Activated naive CD8-positive, alpha-beta T cell treated with anti-CD3 and anti-CD28 coated beads, Interleukin-2, amount 50 U/mL, for 24 hours (primary cell): ENCODE measurements at places on chromosomes 12 and 14.

DNA sequence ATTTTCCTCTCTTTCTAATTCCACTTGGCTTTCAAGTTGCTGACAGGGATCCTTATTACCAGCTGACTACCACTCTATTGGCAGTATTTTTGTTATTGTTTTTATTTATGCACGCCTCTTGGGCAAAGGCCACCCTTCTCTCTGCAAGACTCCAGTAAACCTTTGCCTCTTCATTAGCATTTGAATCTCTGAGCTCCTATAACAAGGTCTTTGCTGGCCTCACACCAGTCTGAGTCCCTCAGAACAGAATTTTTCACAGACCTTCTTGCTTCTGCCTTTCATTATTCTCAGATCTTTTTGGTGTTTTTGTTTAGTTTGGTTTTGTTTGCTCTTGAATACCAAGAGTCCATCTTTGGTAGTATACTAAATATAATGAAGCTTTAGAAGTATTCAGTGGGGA lies 145.9 kb downstream of the PDZRN4 start:
- H3K27ac ChIP-seq = no peak overlapping the region
- no peaks in the 10 kb centered on the region for H3K4me1 ChIP-seq
- DNase-seq = no peak
- H3K27me3 ChIP-seq = no peaks in the 10 kb centered on the region
- H3K36me3 ChIP-seq = no peaks in the 10 kb centered on the region
- H3K4me3 ChIP-seq = no peak overlapping the region

GRCh38 chr14:34436960-34437728 lies 24.9 kb downstream of the SPTSSA start:
- no peak overlapping the region for H3K27ac ChIP-seq
- no peak overlapping the region for H3K4me3 ChIP-seq
- H3K36me3 ChIP-seq = peaks cover 3% of the 10 kb centered on the region
- no peaks in the 10 kb centered on the region for H3K27me3 ChIP-seq
- peaks cover 11% of the 10 kb centered on the region for H3K4me1 ChIP-seq

DNA sequence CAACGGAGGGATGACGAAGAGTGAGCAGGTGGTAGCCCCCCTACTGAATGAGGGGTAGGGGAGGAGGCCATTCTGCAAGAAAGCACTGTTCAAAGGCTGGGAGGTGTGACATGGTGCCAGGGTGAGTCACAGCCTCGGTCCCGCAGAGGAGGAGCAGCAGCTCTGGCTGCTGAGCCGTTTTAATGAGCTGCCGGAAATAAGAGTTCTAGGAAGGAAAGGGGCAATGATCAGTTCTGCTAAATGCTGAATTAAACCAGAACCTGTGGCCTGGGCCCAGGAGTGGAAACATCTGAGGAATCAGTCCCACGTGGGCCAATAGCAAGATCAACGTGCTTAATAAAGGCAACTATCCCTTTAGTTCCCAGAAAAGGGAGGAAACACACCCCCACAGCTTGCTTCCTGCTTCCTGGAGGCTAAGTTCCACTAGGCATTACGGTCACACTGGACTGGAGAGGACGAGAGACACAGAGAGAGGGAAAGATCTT lies 3.6 kb downstream of the ABCD4 start:
- no peaks in the 10 kb centered on the region for H3K27me3 ChIP-seq
- H3K36me3 ChIP-seq = peaks cover 9% of the 10 kb centered on the region
- H3K4me3 ChIP-seq = no peak overlapping the region
- H3K27ac ChIP-seq = peak overlapping the region; percentile 9

DNA sequence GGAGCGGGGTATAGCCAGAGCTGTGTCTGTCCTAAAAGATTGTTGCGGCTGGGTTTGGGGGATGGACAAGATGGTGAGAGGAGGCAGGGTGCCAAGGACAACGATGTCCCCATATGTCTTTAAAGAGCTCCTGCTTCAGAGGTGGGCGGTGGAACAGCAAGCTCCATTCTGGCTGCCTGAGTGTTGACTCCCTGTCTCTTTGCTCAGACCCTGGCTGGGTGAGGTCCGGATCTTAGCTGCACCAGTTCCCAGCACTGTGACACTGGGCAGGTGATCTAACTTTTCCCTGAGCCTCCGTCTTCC lies 8.3 kb upstream of the WSCD2 start:
- H3K27ac ChIP-seq = no peak overlapping the region
- no peak overlapping the region for H3K4me3 ChIP-seq
- peaks cover 26% of the 10 kb centered on the region for H3K27me3 ChIP-seq
- no peak for DNase-seq
- H3K4me1 ChIP-seq = peaks cover 3% of the 10 kb centered on the region
- H3K36me3 ChIP-seq = no peaks in the 10 kb centered on the region

DNA sequence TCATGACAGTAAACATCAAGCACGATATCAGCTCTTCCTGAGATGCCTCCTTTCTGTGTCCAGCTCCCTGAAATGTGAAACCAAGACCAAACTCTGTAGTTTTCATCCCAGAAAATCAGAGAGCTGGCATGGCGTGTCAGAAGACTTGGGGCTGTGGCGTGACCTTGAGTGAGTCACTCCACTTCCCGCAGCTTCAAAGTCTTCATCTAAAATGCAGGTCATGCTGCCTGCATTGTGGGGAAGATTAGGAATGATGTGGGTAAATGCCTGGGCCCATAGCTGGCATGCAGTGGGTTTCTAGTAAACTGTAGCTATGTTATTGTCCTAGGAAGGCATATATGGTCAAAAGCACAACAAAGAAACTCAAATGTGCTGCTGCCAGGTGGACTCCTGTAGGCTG lies 28.8 kb downstream of the OAS2 start:
- H3K4me3 ChIP-seq = no peak overlapping the region
- H3K36me3 ChIP-seq = peaks cover 78% of the 10 kb centered on the region
- no peaks in the 10 kb centered on the region for H3K4me1 ChIP-seq
- H3K27me3 ChIP-seq = no peaks in the 10 kb centered on the region

DNA sequence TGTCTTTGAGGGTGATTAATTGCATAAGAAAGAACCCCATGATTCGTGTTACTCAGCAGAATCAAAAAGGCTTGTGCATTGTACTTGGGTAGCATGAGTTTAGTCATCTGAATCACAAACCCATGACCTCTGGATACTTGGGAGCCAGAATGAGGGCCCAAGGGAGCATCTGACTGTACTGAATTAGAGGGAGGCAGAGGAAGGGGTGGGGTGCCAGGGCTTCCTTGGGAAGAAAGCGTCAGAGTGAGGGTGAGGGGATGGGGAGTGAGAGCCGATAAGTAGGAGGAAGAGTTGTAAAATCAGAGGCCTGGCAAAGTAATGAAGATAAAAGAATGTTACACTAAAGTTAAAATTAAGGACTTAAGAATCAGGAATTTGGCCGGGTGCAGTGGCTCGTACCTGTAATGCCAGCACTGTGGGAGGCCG lies 29.8 kb downstream of the GPRC5D start:
- H3K27ac ChIP-seq = no peak overlapping the region
- H3K27me3 ChIP-seq = no peaks in the 10 kb centered on the region
- H3K4me1 ChIP-seq = no peaks in the 10 kb centered on the region
- no peak for DNase-seq
- no peaks in the 10 kb centered on the region for H3K36me3 ChIP-seq

GRCh38 chr14:68449561-68450181 lies 343.2 kb downstream of the ZFP36L1 start:
- no peaks in the 10 kb centered on the region for H3K27me3 ChIP-seq
- H3K27ac ChIP-seq = no peak overlapping the region
- no peak for DNase-seq
- no peak overlapping the region for H3K4me3 ChIP-seq

GRCh38 chr14:67806246-67806645 lies 10.1 kb downstream of the ZFYVE26 start:
- H3K36me3 ChIP-seq = peaks cover 34% of the 10 kb centered on the region
- no peak overlapping the region for H3K4me3 ChIP-seq
- no peaks in the 10 kb centered on the region for H3K27me3 ChIP-seq

- DNase-seq = no peak
- H3K4me3 ChIP-seq = no peak overlapping the region
- H3K4me1 ChIP-seq = no peaks in the 10 kb centered on the region
- H3K27me3 ChIP-seq = peaks cover 17% of the 10 kb centered on the region
- H3K27ac ChIP-seq = no peak overlapping the region
Observed at GRCh38 chr12:113740699-113741098, 225.4 kb downstream of the RBM19 start.
